ENCODE measurements at places on chromosomes 6 and 20.

- DNase-seq = no peak
Observed at GRCh38 chr6:44327760-44328159, 14.6 kb upstream of the AARS2 start.

DNA sequence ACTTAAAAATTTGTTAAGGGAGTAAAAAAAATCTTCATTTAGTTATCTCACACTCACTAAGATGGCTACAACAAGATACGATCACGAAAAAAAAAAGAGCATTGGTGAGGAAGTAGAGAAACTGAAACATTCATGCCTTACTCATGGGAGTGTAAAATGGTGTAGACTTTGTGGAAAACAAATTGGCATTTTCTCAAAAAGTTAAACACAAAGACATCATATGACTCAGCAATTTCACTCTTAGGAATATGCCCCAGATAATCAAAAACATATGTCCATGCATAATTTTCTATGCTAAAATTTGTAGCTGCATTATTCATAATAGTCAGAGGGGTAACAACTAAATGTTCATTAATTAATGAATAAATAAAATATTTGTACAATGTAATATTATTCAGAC, 120.9 kb upstream of the IRAK1BP1 start:
- DNase-seq = no peak

- DNase-seq = no peak
Observed at GRCh38 chr6:56032715-56033260, 157.4 kb upstream of the BMP5 start.

- no peak for DNase-seq
Observed at GRCh38 chr20:8505476-8506200, 373.6 kb downstream of the PLCB1 start.

DNA sequence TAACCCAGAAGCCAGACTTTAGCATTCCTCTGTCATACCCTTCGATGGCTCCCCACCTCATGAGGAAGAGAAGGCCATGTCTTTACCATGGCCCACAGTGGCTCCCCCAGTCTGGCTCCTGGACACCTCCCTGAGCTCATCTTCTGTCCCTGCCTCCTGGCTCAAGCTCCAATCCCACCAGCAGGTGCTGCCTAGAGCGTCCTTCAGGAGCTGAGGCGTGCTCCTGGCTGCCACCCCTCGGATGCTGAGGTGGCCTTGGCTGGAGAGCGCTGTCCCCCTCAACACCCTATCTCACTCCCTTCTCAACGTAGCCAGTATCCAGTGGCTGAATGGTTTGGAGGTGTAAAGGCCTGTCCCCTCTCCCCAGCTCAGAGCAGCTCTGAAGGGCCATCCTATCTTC, 47.4 kb upstream of the RANBP9 start:
- DNase-seq = no peak

DNA sequence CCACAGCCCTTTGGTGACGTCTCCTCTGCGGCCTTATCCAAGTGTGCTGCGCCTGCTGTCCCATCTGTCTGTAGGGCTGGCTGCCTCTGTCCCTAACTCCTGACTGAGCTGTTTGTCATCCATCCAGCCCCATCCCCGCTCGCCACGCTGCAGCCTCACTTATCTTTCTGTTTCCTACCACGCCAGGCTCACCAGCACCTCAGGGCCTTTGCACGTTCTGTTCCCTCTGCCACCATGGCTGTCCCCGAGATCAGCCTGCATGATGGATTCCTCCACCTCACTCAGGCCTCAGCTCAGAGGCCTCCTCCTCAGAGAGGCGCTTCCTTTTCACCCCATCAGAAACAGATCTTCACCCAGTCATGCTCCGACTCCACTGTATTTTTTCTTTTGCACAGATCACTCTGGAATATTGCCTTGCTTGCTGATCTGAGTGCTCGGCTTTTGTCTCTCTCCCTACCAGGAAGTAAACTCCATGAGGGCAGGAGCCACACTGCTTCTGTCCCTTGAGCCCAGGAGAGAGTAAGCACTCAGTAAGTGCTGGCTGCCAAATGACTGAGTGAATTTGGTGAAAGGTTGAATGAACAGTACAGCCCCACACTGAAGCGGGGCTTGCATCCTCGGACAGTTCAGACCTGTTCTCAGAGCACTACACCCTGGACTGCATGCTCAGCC, 34.5 kb downstream of the BPIFB1 start:
- DNase-seq = no peak
